Activated CD4-positive, alpha-beta T cell treated with anti-CD3 and anti-CD28 coated beads, Interleukin-2, amount 50 U/mL, for 24 hours (primary cell): ENCODE measurements at places on chromosomes 11 and 22.

DNA sequence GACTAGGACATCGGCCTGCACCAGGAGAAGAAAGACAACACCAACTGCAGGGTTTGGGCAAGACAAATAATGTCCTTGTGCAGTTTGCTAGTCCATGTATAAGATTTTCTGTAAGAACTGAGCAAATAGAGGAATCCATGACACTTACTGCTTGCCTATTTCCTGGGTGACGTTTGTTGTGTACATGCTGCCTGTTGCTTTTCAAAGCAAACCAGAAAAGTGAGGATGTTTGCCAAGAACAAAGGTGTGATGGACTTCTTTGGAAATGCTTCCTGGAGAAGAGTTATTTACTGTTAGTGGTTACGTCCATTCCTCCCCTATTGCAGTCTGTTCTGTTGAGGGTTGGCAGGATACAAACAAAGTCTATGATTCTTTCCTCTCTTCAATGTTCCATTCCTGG lies 126.5 kb downstream of the CASP12 start:
- DNase-seq: no peak

- DNase-seq: no peak
Observed at GRCh38 chr11:95339086-95339901, 108.3 kb upstream of the SESN3 start.

- DNase-seq: no peak
Observed at GRCh38 chr11:120486138-120486537, 25.4 kb upstream of the GRIK4 start.

- DNase-seq: no peak
Observed at GRCh38 chr22:27879923-27880322, 39.1 kb downstream of the PITPNB start.

DNA sequence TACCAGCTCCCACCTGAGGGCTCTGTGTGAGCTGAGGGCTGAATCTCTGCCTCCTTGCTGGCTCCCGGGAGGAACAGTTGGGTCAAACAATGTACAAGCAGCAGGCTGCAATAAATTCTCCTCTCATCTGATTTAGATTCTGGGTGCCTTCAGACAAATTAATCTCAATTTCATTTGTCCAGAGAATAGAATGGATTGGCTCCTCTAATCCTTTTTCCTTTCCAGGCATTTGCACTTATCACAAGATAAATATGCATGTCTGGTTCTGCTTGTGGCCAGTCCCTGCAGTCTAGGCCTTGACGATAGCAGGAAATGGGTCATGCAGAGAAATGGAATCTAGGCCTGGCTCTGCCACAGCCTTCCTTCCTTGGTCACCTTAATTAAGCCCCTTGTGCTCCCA lies 28.7 kb downstream of the UPB1 start:
- DNase-seq: no peak

- DNase-seq: no peak
Observed at GRCh38 chr11:104883342-104883741, 14.9 kb downstream of the CASP12 start.

GRCh38 chr22:23363683-23364082 lies 183.4 kb downstream of the BCR start:
- DNase-seq: no peak

GRCh38 chr11:78417888-78418583 lies 416 bp upstream of the GAB2 start:
- peak; percentile 31 for DNase-seq

DNA sequence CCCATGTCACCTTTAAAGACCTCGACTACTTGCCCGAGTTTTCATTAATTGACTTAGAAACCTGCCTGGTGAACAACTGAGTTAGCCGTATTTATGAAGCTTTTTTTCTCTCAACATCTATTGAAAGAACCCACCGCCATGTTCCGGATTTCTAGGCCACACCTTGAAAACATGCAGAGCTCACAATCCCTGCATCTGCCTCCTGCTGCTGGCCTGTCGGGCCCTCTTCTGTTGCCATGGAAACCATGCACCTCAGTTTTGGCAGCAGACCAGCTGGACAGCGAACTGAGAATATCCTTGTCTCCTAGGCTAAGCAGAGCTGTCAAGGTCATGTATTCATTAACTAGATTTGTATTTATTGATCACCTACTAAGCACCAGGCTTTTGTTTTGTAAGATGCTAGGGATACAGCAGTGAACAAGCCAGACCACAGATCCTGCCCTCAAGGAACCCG lies 4.3 kb upstream of the PATZ1 start:
- DNase-seq: no peak
